CD4-positive, alpha-beta memory T cell (primary cell): ENCODE measurements at places on chromosomes 13 and 19. TPM values are rescaled to one million over a fixed set of nuclear protein-coding genes. Genes with fewer than 3 reads are reported as not detected.

GRCh38 chr13:78701383-78701782, 42.4 kb upstream of the OBI1 start:
- no peaks in the 10 kb centered on the region for H3K4me1 ChIP-seq
- no peaks in the 10 kb centered on the region for H3K36me3 ChIP-seq
- no peak overlapping the region for H3K27ac ChIP-seq
- DNase-seq, result no peak
- no peaks in the 10 kb centered on the region for H3K27me3 ChIP-seq
- no peak overlapping the region for H3K4me3 ChIP-seq

DNA sequence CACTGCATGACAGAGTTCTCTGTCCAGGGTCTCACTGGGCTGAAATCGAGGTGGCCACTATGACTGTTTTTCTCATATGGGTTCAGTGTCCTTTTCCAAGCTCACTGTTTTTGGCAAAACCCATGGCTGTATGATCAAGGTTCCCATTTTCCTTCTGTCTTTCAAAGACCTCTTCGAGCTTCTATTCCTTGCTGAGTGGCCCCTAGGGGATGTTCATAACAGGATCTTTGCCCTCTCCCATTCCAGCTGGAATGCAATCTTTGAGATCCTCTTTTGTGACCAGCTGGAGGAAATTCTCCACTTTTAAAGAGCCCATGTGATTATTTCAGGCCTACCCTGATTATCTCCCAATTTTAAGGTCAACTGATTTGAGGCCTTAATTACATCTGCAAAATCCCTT, 572.5 kb upstream of the SLC10A2 start:
- no peaks in the 10 kb centered on the region for H3K36me3 ChIP-seq
- no peak overlapping the region for H3K4me3 ChIP-seq
- no peak overlapping the region for H3K27ac ChIP-seq
- no peak for DNase-seq

GRCh38 chr19:10660346-10660745, 6.2 kb downstream of the ILF3 start:
- H3K27ac ChIP-seq, result no peak overlapping the region
- peaks cover 82% of the 10 kb centered on the region for H3K4me1 ChIP-seq
- no peak for DNase-seq
- H3K27me3 ChIP-seq, result no peaks in the 10 kb centered on the region

DNA sequence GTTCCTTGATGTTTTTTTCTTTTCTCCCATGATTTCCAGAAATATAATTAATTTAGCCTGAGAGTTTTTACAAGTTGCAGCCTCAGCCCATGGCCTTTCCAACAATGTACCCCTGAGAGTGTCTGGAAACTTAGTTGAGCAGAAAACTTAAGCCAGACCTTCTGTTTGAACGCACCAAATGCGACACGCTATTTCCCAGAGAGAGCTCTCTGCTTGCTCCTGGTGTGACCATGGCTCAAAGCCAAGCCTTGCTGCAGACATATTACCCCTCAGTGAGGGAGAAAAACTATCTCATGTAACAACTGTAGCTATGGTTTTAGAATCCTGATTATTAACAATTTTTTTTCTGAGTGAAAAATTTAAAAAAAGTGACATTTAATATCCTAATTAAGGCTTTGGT, 1204.5 kb upstream of the SLC10A2 start:
- no peak overlapping the region for H3K27ac ChIP-seq
- H3K4me1 ChIP-seq, result no peaks in the 10 kb centered on the region
- H3K4me3 ChIP-seq, result no peak overlapping the region
- H3K36me3 ChIP-seq, result no peaks in the 10 kb centered on the region
- DNase-seq, result no peak
- no peaks in the 10 kb centered on the region for H3K27me3 ChIP-seq

DNA sequence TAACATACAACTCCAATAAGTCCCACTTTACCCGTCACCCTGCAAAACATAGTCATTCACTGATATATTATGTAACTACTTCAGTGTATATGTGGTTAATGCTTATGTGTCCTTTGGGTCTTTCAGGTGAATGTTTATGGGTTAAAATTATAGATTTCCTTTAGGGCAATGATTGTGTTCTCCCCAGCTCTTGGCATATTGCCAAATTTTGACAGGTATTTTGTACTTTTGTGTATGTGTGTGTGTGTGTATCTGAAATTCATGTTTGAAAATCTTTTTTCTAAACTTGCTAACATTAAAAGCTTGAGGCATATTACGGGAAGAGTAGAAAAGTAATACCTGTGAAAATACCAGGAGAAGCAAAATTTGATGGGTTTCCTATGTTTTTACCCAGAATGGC, 8.2 kb downstream of the CDK8 start:
- H3K4me3 ChIP-seq, result no peak overlapping the region
- no peaks in the 10 kb centered on the region for H3K27me3 ChIP-seq
- no peak for DNase-seq
- no peak overlapping the region for H3K27ac ChIP-seq

GRCh38 chr13:112012016-112012704, 54.8 kb upstream of the SOX1 start:
- no peak overlapping the region for H3K27ac ChIP-seq
- no peak for DNase-seq
- no peaks in the 10 kb centered on the region for H3K36me3 ChIP-seq
- no peaks in the 10 kb centered on the region for H3K4me1 ChIP-seq
- no peak overlapping the region for H3K4me3 ChIP-seq

Gene LILRB1
- 1.6 TPM for total RNA-seq

DNA sequence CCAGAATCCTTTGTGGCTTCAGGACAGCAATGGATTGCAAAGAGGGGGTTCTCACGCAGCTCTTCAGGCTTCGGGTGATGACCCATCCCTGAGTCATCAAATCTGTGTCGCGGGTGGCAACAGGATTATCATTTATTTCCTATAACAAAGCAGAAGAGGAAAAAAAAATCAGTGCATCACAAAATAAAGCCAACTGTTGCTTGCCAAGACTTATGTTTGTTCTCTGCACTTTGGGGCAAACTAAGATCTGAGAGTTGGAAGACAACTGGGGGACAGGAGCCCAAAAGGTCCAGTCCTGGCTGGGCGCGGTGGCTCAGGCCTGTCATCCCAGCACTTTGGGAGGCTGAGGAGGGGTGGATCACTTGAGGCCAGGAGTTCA, 6.4 kb downstream of the GNA15 start:
- no peak overlapping the region for H3K4me3 ChIP-seq
- no peaks in the 10 kb centered on the region for H3K36me3 ChIP-seq
- no peak overlapping the region for H3K27ac ChIP-seq
- no peak for DNase-seq

DNA sequence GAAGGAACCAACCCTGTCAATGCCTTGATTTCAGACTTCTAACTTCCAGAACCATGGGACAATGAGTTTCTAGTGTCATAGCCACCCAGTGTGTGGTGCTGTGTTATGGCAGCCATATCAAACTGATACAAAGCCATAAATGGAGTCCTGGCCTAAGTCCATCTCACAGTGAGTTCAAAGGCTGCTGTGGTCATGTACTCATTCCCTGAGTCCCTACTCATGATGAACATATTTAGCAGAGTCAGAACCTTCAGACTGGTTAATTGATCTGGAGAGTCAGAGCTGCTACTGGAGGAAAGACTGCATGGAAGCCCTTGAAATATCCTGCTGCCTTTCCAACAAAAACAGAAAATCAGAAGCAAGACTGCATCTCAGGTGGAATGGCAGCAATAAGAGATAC, 39.2 kb upstream of the CSNK1A1L start:
- H3K27ac ChIP-seq, result no peak overlapping the region
- H3K36me3 ChIP-seq, result no peaks in the 10 kb centered on the region
- H3K4me3 ChIP-seq, result no peak overlapping the region
- DNase-seq, result no peak
- H3K27me3 ChIP-seq, result no peaks in the 10 kb centered on the region

- H3K4me3 ChIP-seq, result no peak overlapping the region
- H3K27ac ChIP-seq, result no peak overlapping the region
- H3K4me1 ChIP-seq, result no peaks in the 10 kb centered on the region
- H3K36me3 ChIP-seq, result no peaks in the 10 kb centered on the region
Measured at GRCh38 chr13:73039201-73040108, 19.4 kb upstream of the KLF5 start.

Gene GARIN5A
- not detected for total RNA-seq

Gene THSD8
- total RNA-seq, result 2.2 TPM

Gene ZNF71
- total RNA-seq, result 8.2 TPM

Gene POU4F1
- total RNA-seq, result not detected

DNA sequence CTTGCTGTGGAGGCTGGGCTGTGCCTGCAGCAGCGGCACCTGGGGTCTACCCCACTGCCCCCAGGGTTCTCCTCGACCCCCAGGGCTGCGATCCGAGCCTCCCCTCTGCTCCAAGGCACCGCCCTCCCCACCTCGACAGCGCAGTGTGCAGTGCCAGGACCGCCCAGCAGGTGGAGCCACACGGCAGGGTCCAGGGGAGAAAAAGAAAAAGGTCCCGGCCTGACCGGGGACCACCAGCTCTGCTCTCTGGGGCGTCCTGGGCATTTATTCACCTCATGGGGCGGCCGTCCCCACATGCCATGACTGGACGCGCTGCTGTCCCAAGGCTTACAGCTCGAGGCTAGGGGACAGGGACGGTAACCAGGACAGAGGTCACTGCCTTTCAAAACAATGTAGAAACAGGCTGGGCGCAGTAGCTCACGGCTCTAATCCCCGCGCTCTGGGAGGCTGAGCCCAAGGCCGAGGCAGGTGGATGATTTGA, 10.6 kb downstream of the REXO1 start:
- DNase-seq, result peak; percentile 52
- H3K27ac ChIP-seq, result no peak overlapping the region
- H3K4me1 ChIP-seq, result peaks cover 37% of the 10 kb centered on the region
- H3K4me3 ChIP-seq, result no peak overlapping the region

DNA sequence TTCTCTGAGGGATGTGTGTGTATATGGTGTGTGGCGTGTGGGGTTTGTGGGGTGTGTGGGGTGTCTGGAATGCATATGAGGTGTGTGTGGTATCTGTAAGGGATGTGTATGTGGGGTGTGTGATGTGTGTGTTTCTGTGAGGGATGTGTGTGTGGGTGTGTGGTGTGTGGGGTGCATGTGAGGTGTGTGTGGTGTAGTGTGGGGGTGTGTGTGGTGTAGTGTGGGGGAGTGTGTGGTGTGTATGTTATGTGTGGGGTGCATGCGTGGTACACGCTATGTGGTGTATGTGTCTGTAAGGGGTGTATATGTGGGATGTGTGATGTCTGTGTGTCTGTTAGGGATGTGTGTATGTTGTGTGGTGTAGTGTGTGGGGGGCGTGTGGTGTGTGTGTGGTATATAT, 300.0 kb downstream of the FGF9 start:
- H3K4me1 ChIP-seq, result no peaks in the 10 kb centered on the region
- H3K4me3 ChIP-seq, result no peak overlapping the region
- no peaks in the 10 kb centered on the region for H3K27me3 ChIP-seq
- no peaks in the 10 kb centered on the region for H3K36me3 ChIP-seq
- no peak for DNase-seq

- H3K27me3 ChIP-seq, result no peaks in the 10 kb centered on the region
- H3K36me3 ChIP-seq, result no peaks in the 10 kb centered on the region
- H3K4me1 ChIP-seq, result no peaks in the 10 kb centered on the region
- DNase-seq, result no peak
- no peak overlapping the region for H3K4me3 ChIP-seq
- H3K27ac ChIP-seq, result no peak overlapping the region
Measured at GRCh38 chr13:50466456-50466855, 377.0 kb downstream of the DLEU7 start.

DNA sequence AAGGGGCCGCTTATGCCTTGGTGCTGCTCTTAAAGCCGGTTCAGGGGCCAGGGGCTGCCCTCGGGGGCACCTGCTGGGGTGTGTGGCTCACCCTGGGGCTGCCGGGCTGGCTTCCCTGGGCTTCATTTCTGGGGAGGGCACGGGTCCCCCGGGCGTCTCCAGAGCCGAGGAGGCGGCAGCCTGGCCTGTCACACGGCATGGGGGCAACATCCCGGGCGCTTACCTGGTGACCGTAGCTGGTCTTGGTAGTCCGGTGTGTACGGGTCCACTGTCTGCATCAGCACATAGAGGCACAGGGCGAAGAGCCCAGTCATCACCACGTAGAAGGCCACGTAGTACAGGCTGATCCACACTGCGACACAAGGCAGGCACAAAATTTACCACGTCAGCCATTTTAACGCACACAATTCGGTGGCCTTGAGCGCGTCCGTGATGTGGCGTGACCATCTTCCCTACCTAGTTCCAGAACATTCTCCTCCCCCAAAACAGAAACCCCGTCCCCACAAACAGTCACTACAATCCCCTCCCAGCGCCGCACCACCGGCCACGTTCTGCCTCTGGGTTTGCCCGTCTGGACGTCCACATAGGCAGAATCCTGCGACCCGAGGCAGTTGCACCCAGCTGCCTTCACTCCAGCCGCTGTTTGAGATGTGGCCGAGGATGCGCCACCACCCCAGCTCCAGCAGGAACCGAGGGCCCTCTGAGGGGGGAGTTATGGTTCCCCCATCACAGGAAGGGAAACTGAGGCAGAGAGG, 3.2 kb downstream of the ATP4B start:
- no peaks in the 10 kb centered on the region for H3K27me3 ChIP-seq
- H3K36me3 ChIP-seq, result no peaks in the 10 kb centered on the region
- no peak overlapping the region for H3K27ac ChIP-seq

Gene SHC2
- total RNA-seq, result 0.55 TPM

DNA sequence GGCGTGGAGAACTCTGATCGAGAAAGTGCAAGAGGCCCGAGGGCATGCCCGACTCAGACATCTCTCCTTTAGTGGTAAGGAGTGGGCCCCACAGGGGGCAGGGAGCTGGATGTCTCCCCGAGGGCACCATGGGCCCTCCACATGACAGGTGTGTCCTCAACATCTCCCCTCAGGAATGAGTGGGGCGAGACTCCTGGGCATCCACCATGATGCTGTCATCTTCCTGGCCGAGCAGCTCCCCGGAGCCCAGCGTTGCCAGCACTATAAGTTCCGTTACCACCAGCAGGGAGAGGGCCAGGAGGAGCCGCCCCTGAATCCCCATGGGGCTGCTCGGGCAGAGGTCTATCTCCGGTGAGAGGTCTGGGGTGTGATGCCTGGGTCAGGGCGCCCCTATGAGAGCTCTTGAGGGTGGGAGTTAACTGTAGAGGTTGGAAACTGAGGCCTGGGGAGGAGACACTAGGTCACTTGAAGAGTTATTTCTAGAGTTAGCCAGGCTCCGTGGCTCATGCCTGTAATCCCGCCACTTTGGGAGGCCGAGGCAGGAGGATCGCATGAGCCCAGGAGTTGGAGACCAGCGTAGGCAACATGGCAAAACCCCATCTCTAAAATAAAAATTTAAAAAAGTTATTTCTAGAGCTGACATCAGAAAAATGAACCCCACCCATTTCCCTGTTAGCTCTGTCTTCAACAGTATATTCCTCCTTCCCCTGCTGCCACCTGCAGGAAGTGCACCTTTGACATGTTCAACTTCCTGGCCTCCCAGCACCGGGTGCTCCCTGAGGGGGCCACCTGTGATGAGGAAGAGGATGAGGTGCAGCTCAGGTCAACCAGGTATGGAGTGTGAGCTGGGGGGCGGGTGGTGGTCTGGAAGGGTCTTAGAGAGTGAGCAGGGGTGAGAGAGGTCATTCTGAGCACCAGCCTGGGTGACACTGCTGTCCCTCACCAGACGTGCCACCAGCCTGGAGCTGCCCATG, 5.1 kb downstream of the IGFLR1 start:
- DNase-seq, result peak; percentile 37
- H3K4me3 ChIP-seq, result no peak overlapping the region
- peaks cover 34% of the 10 kb centered on the region for H3K4me1 ChIP-seq
- peaks cover 34% of the 10 kb centered on the region for H3K36me3 ChIP-seq
- H3K27me3 ChIP-seq, result no peaks in the 10 kb centered on the region
- H3K27ac ChIP-seq, result no peak overlapping the region
